ENCODE measurements at places on chromosomes 11 and 22. TPM values are rescaled to one million over a fixed set of nuclear protein-coding genes. Genes with fewer than 3 reads are reported as not detected.

Gene SCUBE1
- total RNA-seq, result not detected

Gene SYT7
- total RNA-seq, result not detected

Gene NRIP3
- 0.53 TPM for total RNA-seq

Gene SOX6
- total RNA-seq, result not detected

Gene TMEM191B
- not detected for total RNA-seq

Gene POTEH
- not detected for total RNA-seq
